Foreskin keratinocyte (primary cell): ENCODE measurements at places on chromosomes 16 and 17.

GRCh38 chr17:17877529-17878358, 41.0 kb upstream of the SREBF1 start:
- DNase-seq, result no peak

DNA sequence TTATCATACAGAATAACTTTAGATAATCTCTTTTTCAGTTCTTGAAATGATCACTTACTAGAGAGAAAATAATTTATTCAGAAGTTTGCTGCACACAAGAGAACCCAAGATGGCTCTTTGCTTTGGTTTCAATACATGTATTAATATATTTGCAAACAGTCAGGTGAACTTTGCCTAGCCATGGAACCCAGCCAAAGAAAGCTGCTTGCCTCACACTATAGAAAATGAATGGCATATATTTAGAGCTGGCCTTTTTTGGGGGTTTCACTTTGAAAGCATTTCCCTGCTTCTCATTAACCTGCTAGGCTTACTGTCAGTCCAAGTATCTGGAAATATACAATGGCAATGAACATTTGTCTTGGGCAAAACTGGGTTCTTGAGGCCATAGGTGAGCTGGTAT, 75.3 kb downstream of the MRTFB start:
- DNase-seq, result no peak

DNA sequence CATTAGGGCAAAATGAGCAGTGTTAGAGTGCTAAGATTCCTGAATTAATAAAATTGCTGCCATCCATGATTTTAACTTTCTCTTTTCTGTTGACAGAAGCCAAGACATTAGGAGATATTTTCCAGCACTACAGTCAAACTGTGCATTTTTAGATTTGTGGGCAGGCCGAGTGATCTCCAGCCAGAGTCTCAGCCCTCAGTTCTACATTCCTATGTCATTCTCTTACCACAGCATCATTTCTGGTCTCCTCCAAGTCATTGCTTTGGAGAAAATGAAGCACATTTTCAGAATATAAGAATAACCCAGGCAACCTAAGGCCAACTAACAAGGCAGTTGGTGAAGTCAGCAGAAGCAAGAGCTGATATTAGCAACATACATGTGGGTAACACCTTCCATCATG, 74.6 kb upstream of the NUDT7 start:
- DNase-seq, result no peak

DNA sequence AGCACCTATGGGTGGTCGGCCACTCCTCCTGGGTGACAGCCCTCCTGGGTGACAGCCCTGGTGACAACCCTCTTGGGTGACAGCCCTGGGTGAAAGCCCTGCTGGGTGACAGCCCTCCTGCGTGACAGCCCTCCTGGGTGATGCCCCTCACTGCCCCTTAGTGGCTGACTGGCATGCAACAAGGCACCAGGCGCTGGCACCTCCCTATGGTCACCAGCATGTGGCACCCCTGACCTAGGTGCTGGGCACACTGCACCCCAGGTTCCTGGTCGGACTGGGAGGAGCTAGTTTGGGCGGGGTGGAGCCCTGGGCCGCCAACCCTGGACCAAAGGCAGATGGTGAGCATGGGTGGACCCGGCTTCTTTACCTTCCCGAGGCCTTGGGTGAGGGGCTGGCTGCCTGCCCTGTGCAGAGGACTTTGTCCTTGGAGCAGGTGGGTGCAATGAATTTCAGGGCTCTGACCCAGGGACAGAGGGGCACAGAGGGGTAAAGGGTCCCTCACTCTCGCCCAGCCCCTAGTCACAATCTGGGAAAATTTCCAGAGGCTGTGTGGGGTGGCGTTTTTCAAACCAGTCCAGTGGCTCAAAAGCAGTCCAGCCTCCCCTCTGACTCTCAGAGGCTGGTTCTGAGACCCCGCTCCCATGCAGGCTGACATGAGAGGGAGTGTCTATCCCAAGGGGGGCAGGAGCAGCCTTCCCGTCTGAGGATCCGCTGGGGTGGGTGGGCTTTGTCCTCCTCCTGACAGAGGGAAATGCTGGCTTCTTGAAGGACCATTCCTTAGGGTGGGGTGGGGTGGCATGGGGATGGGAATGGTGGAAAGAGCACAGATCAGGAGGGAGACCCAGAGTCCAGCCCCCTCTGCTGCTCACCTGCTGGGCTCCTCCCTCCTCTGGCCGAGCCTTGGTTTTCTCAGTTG, 25.9 kb upstream of the TNFRSF13B start:
- no peak for DNase-seq

DNA sequence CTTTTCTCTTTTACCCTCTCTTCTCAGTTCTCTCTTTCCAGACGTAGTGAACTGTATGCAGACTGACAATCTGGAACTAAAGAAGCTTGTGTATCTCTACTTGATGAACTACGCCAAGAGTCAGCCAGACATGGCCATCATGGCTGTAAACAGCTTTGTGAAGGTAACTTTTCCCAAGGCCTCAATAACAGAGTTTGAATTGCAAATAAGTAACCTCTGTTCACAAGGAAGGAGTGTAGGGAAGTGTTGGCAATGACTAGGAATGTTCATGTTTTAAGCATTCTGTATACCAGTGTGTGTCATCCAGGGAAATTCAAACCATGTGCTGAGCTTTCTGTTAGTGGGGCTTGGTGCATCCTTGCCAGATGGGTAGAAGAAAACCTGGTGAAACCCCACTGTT, 18.6 kb downstream of the AP2B1 start:
- DNase-seq, result no peak
